ENCODE measurements at places on chromosomes 1 and 21. TPM values are rescaled to one million over a fixed set of nuclear protein-coding genes. Genes with fewer than 3 reads are reported as not detected.

DNA sequence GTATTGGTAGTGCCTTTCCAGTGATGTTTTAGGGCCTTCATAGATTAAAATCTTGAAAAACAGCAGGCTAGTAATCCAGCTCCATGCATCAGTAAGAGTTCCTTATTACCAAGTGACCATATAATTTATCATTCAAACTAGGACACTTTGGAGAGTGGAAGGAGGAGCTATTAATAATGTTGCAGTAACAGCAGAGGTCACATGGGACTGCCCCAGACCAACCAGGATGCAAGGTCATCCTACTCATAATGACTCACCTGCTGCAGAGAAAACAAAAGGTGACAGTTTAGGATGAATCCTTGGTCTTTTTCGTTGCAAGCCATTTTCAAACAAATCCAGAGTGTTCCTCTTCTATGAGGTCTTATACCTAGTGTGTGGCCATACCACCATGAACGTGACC is 187.4 kb downstream of the NUF2 start:
- no peak for DNase-seq

GRCh38 chr21:37578471-37579126 is 212.0 kb downstream of the DYRK1A start:
- no peak for DNase-seq

DNA sequence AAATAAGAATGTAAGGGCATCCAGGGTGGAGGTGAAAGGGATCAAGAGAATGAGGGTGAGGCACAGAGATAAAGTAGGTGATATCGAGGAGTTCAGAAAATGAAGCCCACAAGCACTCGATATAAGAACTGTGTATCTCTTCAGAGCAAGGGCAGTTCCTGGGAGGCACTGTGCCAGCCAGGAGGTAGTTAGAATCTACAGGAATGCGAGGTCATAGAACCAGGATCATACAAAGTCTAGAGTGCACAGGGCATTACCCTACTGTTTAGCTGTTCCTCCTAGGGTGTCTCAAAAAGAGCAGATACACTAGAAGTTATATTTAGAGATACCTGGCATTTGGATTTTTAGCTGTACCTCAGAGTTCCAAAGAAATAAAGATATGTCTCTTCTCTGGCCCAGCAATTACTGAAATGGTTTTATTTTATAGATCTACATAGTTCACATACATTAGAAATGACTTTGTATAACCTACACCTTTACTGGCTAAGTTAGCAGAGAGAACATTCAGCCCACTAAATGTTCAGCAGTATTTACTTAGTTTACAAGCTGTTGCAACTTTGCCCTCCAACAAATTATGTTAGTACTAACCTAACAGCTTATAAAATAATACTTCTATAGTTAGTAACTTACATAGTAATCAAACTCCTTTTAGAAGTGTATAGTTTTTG is 1.6 kb downstream of the OVAAL start:
- no peak for DNase-seq

Gene PCSK9
- total RNA-seq = 7.0 TPM

Gene GBP7
- not detected for total RNA-seq

Gene NR0B2
- total RNA-seq = not detected
